NCI-H1417 treated with DMSO at 0.1 percent for 48 hours (cell line): ENCODE measurements at places on chromosomes 1 and 21.
A peak's percentile ranks its signal among the peaks of the same experiment; 100 is the strongest.

- DNase-seq = no peak
Observed at GRCh38 chr1:225736437-225737098, 41.1 kb upstream of the SRP9 start.

DNA sequence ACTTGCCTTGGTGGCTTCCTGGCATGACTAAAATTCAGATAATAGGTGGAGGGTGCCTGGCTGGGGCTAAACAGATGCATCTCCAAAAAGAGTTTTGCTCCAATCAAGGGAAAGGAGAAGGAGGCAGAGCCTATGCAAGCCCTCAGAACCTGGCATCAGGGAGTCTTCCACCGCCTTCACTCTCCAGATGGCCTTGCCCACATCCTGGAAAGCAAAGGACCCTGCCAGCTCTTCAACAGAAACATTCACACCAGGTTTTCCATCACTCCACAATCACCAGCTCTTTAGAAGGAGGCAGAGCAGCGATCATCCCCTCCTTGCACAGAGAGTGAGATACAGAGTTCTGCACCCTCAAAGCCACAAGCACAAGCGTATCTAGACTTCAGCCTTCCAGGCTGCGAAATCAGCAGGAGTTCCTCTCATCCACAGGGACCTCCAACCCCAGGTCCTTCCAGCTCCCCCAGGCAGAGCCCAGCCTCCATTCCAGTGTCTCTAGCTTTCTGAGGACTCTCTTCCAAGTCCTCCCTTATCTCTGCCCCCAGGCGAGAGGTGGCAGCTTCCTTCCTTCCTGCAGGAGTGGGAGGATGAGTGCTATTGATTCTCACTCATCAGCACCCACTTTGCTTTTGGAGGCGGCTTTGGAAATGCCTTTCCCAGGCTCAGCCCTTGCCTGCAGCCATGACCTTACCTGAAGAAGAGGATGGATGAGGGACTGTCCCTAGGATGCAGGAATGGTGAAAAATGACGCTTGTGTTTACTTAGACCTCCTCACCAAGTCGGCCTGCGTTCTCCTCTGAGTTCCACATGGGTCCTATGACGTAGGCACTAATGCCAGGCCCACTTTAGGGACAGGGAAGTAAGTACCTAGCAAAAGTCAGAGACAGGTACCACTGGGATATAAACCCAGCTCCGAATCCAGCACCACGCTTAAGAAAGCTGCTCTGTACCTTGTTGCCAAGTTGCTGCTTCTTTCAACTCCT lies 75.4 kb downstream of the RIPK4 start:
- DNase-seq = no peak

DNA sequence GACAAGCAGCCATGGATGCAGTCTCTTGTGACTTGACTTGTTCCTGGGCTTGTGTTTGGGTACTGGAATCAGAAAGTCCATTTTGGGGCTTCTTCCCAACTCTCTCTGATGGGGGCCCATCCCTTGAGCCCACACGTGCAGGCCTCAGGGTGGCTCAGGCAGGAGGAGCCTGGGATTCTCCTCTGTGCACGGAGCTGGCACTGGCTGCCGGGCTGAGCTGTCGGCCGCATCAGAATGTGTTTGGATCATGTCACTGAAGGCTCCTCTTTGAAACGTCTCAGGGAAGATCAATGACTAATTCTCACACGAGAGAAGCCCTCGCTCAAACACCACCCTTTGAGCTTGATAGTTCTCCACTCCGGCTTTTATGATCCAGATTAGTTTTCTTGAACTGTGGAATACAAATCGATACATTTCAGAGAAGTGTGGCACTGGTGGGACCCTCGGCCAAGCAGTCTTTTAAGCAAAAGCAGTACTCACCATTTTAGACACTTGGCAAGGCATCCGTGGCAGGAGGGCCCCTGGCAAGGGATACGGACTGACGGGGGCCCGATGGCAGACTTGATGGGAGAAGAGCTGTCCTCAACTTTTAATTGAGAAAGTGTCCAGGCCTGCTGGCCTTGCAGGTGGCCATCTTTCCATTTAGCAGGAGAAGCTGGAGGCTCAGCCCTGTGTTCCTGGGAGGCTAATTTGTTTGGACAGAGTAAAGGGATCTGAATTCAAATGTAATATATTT lies 220.7 kb upstream of the C1orf174 start:
- no peak for DNase-seq

GRCh38 chr1:68218490-68218889 lies 13.8 kb downstream of the WLS start:
- no peak for DNase-seq

DNA sequence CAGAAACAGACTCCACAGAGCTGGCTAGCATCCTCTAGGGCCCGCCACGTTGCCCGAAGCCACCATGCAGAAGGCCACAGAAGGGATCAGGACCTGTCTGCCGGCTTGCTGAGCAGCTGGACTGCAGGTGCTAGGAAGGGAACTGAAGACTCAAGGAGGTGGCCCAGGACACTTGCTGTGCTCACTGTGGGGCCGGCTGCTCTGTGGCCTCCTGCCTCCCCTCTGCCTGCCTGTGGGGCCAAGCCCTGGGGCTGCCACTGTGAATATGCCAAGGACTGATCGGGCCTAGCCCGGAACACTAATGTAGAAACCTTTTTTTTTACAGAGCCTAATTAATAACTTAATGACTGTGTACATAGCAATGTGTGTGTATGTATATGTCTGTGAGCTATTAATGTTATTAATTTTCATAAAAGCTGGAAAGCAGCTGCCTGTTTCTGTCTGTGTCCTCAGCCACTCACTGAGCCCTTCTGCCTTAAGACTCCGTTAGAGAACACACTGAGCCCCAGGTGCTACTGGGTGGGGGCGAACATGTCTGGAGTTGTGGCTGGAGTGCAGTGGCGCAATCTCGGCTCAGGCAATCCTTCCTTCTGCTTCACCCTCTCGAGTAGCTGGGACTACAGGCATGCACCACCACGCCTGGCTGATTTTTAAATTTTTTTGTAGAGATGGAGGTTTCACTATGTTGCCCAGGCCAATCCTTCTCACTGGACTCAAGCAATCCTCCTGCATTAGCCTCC lies 14.8 kb downstream of the MFSD2A start:
- no peak for DNase-seq

GRCh38 chr1:16205891-16206546 lies 6.4 kb downstream of the ARHGEF19 start:
- no peak for DNase-seq

DNA sequence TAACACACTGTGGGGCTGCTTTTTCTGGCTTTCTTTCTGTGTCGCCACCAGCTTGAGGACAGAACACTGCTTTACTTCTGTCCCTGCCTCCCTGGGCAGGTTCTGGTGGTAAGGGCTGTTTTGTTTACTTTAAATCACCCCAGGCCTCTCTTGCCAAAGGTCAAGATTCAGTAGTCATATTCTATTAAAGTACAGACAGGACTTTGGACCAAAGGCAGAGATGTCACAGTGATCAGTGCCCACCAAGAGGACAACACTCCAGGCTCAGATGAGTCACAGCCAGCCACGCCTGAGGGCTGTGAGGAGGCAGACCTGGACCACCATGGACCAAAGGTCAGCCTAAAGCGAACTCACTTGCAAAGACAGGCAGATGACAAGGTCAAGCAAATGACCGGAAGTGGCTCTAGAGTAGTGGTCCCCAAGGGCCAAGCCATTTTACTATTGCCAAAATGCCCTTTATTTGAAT lies 200.0 kb downstream of the RHOU start:
- DNase-seq = no peak

DNA sequence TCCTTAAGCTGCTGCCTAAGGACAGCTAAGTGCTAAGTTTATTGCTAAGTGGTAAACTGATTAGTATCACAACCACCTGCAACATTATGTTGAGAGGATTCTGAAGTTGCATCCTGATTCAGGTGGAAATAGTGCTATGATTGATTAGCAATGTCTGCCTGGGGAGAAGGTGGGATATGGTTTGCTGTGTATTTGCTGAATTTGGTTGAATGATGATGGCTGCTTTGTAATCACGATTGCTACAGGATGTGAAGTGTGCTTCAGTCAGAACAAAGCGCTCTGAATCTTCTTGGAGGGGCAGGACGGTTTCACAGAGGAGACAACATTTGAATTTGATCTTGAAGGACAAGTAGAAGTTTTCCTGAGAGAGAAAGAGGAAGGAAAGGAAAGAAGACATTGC lies 226.0 kb downstream of the ST6GALNAC3 start:
- no peak for DNase-seq

- DNase-seq = no peak
Observed at GRCh38 chr21:34796518-34797200, 127.9 kb downstream of the CLIC6 start.

DNA sequence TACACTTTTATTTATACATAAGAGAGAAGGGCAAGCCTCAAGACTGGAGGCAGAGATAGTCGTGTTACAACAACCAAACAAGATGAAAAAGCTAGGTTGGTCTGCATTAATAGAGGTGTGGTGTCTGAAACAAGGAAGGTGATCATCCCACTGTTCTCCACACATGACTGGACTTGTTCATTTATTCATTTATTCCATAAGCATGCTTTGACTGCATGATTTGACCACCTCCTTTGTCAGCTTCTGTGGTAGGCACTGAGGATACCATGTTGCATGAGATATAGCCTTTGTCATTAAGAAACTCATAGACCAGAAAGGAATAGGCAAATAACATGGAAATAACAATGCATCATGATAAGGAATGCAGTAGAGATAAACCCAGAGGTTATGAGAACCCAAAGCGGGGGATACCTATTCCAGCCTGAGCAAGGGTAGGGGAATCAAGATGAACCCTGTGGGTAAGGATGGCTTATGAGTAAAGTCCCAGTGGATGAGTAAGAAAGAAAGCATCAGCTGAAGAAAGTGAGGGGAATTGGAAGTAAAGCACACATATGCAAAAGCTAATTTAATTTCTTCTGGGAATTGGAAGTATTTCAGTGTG lies 173.7 kb upstream of the FGGY start:
- no peak for DNase-seq

DNA sequence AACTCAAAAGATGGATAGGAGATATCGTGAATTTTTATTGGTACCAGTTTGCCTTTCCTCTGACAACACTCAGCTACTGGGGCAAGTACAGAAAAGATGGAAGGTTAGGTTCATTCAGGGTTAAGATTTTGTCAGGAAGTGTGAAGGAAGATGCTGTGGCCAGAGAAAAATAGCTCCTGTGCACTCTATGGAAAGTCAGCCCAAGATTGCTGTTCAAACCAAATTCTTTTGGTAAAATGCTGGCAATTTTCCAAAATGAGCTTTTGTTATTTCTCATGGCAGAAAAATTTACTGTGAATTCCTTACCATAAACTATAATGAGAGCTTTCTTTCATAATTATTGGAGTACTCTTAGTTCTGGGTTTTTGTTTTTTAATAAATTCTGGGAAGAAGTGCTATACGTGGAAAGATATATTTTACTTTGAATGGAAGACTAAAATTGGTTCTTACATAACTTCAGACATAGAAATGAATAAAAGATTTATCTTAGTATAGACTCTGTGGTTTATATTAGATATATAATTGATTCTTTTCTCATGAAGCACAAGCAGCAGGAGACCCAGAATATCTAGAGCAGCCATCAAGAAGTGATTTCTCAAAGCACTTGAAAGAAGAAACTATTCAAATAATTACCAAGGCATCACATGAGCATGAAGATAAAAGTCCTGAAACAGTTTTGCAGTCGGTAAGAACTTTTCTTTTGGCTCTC lies 112.2 kb downstream of the USP25 start:
- no peak for DNase-seq

DNA sequence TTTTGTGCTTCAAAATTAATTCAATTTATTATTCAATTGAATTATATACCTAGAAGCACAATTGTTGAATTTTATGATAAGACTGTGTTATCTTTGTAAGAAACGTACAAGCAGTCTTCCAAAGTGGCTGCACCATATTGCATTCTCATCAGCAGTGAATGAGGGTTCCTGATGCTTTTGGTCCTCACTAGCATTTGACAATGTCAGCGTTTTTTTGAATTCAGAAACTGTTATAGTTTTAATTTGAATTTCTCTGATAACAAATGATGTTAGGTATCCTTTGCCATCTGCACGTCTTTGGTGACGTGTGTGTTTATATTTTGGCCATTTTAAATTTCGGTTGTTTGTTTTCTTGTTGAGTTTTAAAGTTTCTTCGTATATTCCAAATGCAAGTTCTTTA lies 553.0 kb upstream of the ZP4 start:
- no peak for DNase-seq

- no peak for DNase-seq
Observed at GRCh38 chr1:11868331-11868980, 9.7 kb upstream of the NPPB start.

GRCh38 chr1:50637460-50637859 lies 214.2 kb upstream of the DMRTA2 start:
- DNase-seq = no peak

DNA sequence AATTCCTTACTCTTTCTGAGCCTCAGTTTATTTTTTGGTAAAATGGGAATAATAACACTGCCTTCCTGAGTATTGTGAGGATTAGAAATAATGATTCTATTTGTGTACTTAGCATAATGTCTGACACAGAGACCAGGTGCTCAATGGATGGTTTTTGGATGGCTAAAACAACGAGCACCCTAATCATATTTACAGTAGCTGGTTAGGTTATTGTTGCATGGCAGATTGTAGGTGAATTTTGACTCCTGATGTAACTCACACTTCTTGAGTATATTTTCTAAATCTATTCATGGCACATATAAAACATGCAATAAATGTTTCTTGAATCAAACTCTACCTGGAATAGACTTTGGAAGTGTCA lies 11.9 kb upstream of the DUSP10 start:
- no peak for DNase-seq

DNA sequence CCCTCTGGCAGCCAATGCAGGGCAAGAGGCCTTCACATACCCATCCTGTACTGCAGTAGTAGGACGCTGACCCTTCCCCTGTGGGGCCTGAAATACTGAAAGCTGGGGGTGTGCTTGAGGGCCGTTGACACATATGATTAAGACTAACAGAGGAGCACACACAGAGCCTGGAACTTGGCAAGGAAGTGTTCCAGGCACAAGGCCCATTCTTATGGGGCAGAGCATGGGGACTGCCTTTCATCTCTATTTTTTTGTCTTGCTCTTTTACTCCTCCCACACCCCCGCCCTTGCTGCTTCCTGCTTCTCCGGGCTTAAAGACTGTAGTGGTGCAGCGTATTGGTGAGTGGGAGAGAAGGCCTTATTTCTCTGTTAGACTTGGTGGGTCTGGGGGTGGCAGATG lies 137.4 kb downstream of the BACH1 start:
- no peak for DNase-seq

GRCh38 chr1:38834937-38835827 lies 24.4 kb downstream of the RRAGC start:
- peak; percentile 46 for DNase-seq

- no peak for DNase-seq
Observed at GRCh38 chr1:46244656-46245371, 2.7 kb upstream of the RAD54L start.

DNA sequence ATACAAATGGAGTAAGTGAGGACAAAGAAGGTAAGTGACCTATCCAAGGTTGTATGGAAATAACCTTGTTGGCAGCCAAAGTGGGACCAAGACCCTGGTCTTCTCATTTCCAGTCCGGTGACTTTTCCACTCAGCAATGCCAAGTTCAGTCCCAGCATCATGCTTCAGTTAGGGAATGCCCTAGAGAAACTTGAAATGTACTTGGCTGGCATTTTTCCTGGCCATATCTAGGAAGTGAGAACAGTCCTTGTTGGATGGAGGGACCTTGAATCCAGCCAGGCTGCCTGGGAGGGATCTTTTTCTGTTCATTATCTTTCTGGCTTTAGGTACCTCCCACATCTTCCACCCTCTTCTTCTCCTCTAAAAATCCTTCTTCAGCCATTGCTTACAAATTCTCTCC lies 76.8 kb upstream of the UBE2U start:
- DNase-seq = no peak

GRCh38 chr1:36175137-36176095 lies 19.5 kb downstream of the MAP7D1 start:
- DNase-seq = no peak
